ENCODE measurements at places on chromosomes 5 and 9.

GRCh38 chr5:167104351-167104750 lies 1187.1 kb upstream of the WWC1 start:
- DNase-seq: no peak

- DNase-seq: no peak
Observed at GRCh38 chr5:62587737-62588136, 9.1 kb downstream of the LRRC70 start.

DNA sequence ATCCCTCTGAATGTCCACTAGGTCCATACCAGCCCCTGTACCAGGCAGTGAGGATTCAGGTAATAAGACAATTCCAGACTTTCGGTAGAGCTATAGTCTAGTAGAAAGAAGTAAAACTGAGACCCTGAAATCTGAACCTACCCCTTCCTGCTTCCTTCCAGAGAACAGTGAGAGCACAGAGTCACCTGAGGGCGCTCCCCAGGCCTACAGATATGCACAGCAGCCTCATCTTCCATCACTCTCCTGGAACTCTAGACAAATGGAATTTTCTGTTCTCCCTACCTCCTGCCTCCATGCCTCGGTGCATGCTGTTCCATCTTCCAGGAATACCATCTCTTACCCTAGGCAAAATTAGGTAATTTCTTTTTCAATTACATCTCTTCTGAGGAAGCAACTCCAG lies 3.1 kb upstream of the GNA14 start:
- no peak for DNase-seq

DNA sequence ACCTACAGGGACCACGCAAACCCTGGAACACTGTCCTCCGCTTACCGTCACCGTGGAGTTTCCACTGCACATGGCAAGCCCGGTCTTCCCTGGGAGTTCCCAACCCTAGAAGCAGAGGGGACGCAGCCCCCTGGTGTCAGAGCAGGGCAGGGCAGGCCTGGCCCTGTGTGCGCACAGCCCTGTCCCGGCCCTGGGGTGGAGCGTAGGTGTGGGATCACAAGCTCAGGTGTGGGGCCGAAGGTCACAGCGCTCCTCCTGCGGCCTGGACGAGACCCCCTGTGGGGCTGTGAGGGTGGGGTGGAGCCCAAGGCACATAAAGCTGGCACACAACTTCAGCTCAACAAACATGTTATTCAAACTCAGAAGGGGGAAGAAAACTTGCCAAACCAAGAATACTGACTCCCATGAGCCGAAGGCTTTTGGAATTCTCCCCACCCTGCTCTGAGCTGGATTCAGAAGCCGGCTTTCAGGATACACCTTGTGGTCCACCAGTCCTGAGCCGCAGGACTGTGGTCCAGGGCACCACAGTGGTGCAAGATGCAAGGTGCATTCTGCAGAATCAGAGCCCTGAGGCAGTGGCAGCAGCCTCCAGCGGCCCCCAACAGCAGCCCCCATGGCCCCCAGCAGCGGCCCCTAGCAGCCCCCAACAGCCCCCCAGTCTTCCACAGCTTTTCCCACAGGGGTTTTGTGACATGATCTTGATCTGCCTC lies 11.8 kb upstream of the EXOC3 start:
- DNase-seq: no peak

DNA sequence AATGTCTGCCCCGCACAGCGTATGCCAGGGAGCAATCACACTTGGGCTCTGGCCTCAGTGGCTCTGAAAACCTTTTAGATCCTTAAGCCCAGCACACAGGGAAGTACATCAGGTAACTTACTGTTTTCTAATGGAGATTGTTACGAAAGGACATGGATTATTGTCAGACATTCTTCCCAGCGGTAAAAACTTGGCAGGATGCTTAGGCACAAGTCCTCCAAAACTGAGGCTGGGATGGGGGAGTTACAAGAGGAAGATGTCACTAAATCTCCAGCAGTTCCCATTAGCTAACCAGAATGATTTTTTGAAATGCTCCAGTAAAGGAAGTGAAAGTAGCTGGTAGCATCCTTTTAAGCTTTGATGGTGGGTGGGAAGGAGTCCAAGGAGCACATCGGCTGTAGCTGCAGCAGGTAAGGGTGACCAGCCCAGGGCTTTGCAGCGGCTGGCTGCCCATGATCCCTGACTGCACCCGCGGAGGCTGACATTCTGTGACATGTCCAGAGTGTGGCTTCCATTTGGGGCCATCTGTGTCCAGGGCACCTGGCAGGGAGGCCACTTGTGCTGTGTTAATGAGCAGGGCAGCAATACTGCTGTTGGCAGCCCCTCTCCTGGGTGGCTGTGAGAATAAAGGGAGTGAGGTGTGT lies 165.8 kb downstream of the GADD45G start:
- no peak for DNase-seq

GRCh38 chr9:134708672-134709038 lies 67.1 kb downstream of the COL5A1 start:
- DNase-seq: no peak

DNA sequence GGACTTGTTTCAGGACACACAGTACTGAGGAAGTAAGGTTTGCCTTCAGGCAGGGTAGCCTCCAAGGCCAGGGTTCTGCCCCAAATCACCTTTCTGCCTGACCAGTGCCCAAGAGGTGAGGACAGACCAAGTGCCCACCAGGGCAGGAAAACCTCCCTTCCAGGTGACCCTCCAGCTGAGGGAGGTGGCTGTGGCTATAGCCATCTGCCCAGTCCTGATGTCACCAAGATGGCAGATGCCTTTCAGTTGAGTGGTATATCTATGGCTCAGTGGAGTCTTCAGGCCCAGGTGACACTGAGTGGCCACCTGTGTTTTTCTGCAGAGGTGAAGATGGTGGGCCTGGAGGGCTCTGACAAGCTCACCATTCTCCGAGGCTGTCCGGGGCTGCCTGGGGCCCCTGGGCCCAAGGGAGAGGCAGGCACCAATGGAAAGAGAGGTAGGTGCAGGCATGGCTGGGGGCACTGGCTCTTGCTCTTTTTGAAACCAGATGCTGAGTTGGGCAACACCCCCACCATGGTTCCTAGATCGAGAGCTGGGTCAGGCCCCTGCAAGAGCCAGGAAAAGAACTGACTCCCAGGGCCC lies 1.7 kb downstream of the FCN2 start:
- no peak for DNase-seq

GRCh38 chr5:74185599-74185998 lies 454.9 kb downstream of the ENC1 start:
- DNase-seq: no peak

- no peak for DNase-seq
Observed at GRCh38 chr9:115715666-115716065, 437.9 kb upstream of the PAPPA start.
